ENCODE measurements at places on chromosomes 12 and 14.
A peak's percentile ranks its signal among the peaks of the same experiment; 100 is the strongest.

DNA sequence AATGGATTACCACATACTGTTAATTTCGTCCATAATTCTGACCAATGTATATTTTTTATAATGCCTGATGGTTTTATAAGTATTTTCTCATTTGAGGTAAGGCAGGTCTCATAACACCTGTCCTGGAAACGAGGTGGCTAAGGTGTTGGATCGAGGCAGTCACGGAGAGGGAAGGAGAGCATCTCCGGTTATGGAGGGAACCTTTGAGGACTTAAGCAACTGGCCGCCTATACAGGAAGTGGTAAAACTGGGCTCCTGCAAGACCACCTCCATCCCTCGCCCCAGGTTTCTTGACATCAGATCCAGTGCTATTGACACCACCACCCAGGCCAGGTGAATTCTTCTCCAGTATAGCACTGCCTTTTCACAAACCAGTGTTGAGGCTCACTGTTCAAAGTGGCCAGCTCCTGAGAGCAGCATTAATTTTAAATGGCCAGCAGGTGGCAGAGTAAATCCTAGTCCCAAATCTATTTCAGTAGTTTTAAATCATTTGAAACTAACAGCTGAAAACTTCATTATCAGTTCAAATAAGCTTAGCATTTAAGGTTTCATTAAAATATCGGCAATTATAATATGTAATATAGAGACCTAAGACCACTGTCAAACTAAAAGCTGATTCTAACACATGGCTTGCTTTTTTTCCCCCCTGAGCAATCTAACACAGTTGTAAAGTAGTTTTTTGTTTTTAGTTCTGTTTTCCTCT lies 100.8 kb downstream of the PPM1A start:
- peak; percentile 57 for DNase-seq

GRCh38 chr12:12273291-12273957 lies 6.6 kb upstream of the LRP6 start:
- DNase-seq = no peak

DNA sequence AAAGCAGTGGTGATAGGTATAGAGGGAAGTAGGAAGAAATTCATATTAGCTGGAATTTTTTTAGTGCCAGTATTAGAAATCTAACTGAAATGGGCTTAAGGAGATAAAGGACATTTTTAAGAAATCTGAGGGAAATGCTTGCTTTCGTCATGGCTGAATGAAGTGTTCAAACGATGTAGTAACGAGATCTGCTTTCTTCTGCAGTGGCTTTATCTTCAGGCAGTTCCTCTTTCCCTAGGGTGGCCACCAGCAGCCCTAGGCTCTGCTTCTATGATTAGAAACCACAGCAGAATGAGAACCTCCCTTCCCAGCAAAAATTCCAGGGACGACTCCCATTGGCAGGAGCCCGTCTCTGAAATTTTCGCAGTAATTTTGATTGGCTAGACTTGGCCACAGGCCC lies 163.9 kb upstream of the FRMD6 start:
- no peak for DNase-seq

- no peak for DNase-seq
These were observed 41.8 kb upstream of the TMTC2 start for GRCh38 chr12:82644896-82645295.

All from GM20000 (cell line).